ENCODE measurements at places on chromosomes 1 and 21. TPM values are rescaled to one million over a fixed set of nuclear protein-coding genes. Genes with fewer than 3 reads are reported as not detected.

DNA sequence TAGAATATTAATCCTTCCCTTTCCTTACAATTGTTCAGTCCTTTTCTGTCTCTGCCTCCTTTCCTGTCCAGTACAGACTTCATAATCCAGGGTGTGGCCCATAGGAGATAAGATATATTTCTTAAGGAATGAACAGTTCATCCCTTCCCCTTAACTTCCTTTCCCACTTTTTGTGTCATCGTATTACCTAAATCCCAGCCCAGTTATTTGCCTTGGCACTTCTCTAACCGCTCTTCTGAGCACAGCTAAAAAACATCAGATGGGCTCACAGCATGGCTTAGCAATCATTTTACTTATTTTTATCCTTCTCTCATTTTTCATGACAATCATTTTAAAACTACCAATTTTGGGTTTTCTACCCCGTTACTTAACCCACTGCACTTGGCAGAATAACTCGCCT, 39.6 kb downstream of the F3 start:
- no peak for DNase-seq

Gene CASQ2
- 0.50 TPM for polyA plus RNA-seq

GRCh38 chr1:104132382-104132973, 382.8 kb downstream of the AMY1C start:
- peak; percentile 36 for DNase-seq

Gene MT1HL1
- not detected for polyA plus RNA-seq

DNA sequence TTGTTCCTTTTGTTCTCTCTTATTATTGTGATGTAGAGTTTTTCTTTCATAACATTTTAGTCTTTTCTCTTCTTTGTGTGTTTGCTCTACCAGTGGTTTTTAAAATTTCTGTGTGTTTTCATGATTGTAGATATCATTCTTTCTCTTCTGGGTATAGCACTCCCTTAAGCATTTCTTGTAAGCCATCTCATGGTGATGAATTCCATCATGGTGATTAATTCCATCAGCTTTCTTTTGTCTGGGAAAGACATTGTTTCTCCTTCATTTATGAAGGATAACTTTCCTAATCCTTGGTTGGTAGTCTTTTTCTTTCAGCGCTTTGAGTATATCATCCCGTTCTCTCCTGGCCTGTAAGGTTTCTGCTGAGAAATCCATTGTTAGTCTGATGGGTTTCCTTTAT, 22.7 kb downstream of the CD55 start:
- DNase-seq, result no peak

DNA sequence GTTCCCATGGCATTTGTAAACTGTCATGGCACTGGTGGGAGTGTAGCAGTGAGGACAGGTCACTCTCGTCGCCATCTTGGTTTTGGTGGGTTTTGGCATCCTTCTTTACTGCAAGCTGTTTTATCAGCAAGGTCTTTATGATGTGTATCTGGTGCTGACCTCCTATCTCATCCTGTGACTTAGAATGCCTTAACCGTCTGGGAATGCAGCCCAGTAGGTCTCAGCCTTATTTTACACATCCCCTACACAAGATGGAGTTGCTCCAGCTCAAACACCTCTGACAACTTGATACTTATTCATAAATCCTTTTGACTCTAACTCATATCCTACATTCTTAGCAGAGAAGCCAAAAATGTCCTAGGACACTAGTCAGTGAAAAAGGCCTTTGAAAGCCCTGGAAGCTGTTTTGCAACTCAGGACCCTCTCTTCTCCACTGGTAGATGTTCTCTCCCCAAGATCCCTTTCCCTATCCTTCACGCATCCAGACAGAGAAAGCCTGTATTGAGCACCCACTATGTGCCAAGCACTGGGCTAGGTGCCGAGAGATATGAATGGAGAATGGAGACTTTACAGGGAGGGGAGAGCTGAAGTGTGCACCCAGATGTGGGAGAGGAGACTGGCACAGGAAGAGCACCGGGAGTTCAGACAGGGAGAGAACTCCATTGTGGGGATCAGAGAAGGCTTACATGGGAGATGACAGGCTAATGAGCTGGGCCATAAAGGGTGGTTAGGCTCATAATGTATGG, 6.7 kb upstream of the CSRP1 start:
- no peak for DNase-seq

Gene IFNGR2
- polyA plus RNA-seq, result 72.6 TPM

- no peak for DNase-seq
Observed at GRCh38 chr1:17923666-17924065, 168.5 kb downstream of the ACTL8 start.

Measured in left renal pelvis (tissue), 4 donors.